ENCODE measurements at places on chromosomes 5 and 9. TPM values are rescaled to one million over a fixed set of nuclear protein-coding genes. Genes with fewer than 3 reads are reported as not detected.

GRCh38 chr9:23447166-23447565, 378.9 kb downstream of the ELAVL2 start:
- peak; percentile 4 for DNase-seq

DNA sequence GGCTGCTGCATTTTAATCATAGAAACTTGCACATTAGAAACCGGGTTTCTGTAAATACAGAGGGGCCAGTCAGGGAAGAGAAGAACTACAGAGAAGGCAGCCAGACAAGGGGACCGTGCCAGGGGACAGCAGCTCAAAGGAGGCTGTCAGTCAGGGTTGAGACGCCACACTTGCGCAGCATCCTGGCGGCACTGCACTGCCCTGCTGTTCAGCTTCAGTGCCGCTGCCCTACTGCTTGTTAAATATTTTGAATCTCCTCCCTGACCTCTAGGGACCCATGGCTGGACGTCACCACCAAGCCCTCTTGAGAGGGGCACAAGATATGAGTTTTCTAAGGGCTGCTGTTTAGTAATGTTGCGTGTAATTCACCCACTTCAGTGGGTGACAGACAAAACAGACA, 43.6 kb upstream of the ZBTB43 start:
- peak; percentile 22 for DNase-seq

DNA sequence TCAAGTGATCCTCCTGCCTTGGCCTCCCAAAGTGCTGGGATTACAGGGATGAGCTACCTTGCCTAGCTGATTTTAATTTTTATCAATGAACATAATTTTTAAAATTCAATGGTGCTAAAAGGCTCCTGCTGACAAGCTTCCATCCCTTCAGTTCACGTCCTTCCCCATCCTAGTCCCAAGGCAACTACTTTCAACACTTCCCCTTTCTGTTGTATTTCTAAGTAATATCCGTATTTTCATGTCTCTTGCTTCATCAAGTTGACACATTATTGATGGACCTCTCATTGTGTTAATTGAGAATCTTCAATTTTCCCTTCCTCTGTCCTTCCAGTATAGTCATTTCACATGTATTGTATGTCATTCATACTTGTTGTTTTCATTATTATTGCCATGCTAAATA, 93.8 kb upstream of the RASGRF2 start:
- DNase-seq = no peak

- DNase-seq = no peak
Observed at GRCh38 chr5:117326997-117327396, 752.4 kb upstream of the SEMA6A start.

DNA sequence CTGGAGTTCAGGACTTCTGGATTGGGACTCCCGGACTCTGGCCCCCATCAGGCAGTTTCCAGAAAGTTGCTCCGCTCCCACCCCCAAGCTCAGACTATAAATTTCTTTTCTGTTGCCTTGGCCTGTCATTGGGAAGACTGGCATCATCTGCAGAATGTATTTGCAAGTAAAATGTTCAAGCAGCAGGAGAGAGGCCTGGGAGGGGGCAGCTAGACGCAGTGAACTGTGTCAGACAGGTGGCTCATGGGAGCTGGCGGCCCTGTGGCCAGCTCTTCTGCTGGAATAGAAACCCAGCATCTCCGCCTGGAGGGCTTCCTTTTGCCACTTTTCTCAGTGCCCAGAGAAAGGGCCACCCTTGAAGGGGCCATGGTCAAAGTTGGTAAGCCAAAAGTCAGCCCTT, 16.0 kb downstream of the INSYN2B start:
- no peak for DNase-seq

GRCh38 chr5:36168737-36169136, 16.8 kb downstream of the SKP2 start:
- no peak for DNase-seq

The SNX24 gene
- not detected for polyA plus RNA-seq

The CYLC2 gene
- polyA plus RNA-seq = not detected

The CCDC171 gene
- not detected for polyA plus RNA-seq

All from muscle of arm (tissue), 14 donors.